ENCODE measurements at places on chromosomes 7 and 10. TPM values are rescaled to one million over a fixed set of nuclear protein-coding genes. Genes with fewer than 3 reads are reported as not detected.
A peak's percentile ranks its signal among the peaks of the same experiment; 100 is the strongest.

Gene SLC26A5
- 0.67 TPM for total RNA-seq

Gene GPNMB
- 4.8 TPM for total RNA-seq

- peaks cover 2% of the 10 kb centered on the region for H3K27me3 ChIP-seq
- no peaks in the 10 kb centered on the region for H3K36me3 ChIP-seq
- no peak overlapping the region for H3K27ac ChIP-seq
- DNase-seq = no peak
- no peaks in the 10 kb centered on the region for H3K4me1 ChIP-seq
These were observed 92.4 kb downstream of the KIF20B start for GRCh38 chr10:89793649-89794254.

GRCh38 chr10:114815791-114816190, 5.8 kb upstream of the FHIP2A start:
- no peak overlapping the region for H3K4me3 ChIP-seq
- H3K27me3 ChIP-seq = no peaks in the 10 kb centered on the region
- no peak for DNase-seq
- no peaks in the 10 kb centered on the region for H3K36me3 ChIP-seq

DNA sequence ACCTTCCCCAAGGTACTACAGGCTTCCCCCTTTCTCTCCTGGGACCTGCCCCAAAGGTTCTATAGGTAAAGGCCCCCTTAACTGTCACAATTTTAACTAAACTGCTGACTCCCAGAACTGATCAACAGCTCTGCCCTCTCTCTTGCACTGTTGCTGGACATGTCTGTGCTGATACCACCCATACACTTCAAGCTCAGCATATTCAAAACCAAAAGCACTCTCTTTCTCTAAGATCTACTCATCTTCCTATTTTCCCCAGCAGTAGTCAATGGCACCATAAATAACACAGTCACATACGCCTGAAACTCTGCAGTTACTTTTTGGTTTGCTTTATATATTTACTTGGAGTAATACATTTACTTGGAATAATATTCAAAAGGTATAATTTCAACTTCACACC, 12.3 kb downstream of the OSBPL3 start:
- H3K27me3 ChIP-seq = no peaks in the 10 kb centered on the region
- H3K36me3 ChIP-seq = no peaks in the 10 kb centered on the region
- no peak overlapping the region for H3K4me3 ChIP-seq
- DNase-seq = no peak

Gene CRTAC1
- total RNA-seq = 0.14 TPM

Gene HOXA6
- not detected for total RNA-seq

GRCh38 chr7:13457790-13458189, 531.7 kb downstream of the ETV1 start:
- H3K4me1 ChIP-seq = no peaks in the 10 kb centered on the region
- H3K27ac ChIP-seq = no peak overlapping the region
- no peaks in the 10 kb centered on the region for H3K27me3 ChIP-seq
- no peak for DNase-seq
- no peaks in the 10 kb centered on the region for H3K36me3 ChIP-seq

DNA sequence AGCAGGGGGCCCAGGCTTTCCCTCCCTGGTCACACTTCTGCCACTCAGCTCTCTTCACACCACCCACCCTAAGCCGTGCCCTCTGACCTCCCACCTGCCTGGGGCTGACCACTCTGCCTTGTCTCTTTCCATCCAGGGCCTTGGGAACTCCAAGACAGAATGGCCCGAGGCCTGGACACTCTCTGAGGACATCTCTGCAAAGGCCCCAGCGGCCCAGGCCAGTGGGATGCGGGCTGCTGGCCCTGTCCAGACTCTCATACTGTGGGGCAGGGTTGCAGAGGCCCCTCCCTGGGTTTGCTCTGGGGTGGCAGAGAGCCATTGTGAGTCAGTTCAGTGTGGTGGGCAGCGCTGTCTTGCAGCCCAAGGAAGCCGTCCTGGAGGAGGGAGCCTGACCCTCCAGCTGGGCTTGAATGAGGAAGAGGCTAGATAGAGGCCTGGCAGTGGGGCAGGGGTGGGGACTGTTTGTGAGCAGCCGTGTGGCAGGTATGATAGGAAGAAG, 39.9 kb upstream of the RABGEF1 start:
- H3K27me3 ChIP-seq = no peaks in the 10 kb centered on the region
- no peak overlapping the region for H3K4me3 ChIP-seq
- DNase-seq = no peak
- H3K36me3 ChIP-seq = no peaks in the 10 kb centered on the region
- H3K27ac ChIP-seq = no peak overlapping the region

- peaks cover 34% of the 10 kb centered on the region for H3K4me1 ChIP-seq
- no peak for DNase-seq
- H3K27me3 ChIP-seq = peaks cover 6% of the 10 kb centered on the region
- H3K4me3 ChIP-seq = no peak overlapping the region
These were observed 744 bp upstream of the EBF3 start for GRCh38 chr10:129964611-129965424.

GRCh38 chr10:89275383-89275782, 23.8 kb upstream of the LIPA start:
- no peaks in the 10 kb centered on the region for H3K36me3 ChIP-seq
- no peak for DNase-seq
- no peak overlapping the region for H3K27ac ChIP-seq
- no peaks in the 10 kb centered on the region for H3K27me3 ChIP-seq
- H3K4me1 ChIP-seq = peaks cover 19% of the 10 kb centered on the region

DNA sequence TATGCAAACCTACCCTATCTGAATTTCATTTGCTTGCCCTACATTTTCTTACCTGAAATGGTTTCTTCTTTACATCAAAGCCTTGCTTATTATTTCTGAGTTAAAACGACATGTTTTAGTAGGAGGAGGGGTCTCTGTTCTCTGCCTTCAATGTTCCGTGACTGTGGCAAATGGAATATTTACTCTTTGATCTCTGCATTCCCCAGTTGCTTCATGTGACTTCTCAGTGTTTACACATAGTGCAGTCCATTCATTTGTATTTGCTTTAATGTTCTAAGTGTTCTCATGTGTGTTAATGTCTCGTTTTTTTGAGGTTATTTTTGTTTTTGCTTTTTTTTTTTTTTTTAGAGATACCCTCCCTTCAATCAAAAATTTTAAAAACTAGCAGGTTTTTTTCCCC, 75.8 kb downstream of the GNAI1 start:
- H3K4me3 ChIP-seq = no peak overlapping the region
- H3K27ac ChIP-seq = peak overlapping the region; percentile 32
- no peaks in the 10 kb centered on the region for H3K27me3 ChIP-seq
- peaks cover 10% of the 10 kb centered on the region for H3K4me1 ChIP-seq
- DNase-seq = no peak

DNA sequence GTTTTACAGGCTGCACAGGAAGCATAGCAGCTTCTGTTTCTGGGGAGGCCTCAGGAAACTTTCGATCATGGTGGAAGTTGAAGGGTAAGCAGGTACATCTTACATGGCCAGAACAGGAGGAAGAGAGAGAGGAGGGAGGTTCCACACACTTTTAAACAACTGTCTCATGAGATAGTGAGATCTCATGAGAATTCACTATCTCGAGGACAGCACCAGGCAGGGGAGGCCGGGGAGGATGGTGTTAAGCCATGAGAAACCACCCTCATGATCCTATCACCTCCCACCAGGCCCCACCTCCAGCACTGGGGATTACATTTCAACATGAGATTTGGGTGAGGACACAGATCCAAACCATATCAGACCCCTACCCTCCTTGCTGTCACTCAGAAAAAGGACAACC, 23.7 kb downstream of the ZNF503 start:
- H3K27ac ChIP-seq = no peak overlapping the region
- no peaks in the 10 kb centered on the region for H3K27me3 ChIP-seq
- no peak for DNase-seq
- no peak overlapping the region for H3K4me3 ChIP-seq
- H3K36me3 ChIP-seq = no peaks in the 10 kb centered on the region

- no peaks in the 10 kb centered on the region for H3K4me1 ChIP-seq
- H3K4me3 ChIP-seq = no peak overlapping the region
- no peak overlapping the region for H3K27ac ChIP-seq
- no peaks in the 10 kb centered on the region for H3K27me3 ChIP-seq
- H3K36me3 ChIP-seq = no peaks in the 10 kb centered on the region
- DNase-seq = no peak
These were observed 704.0 kb upstream of the IGFBP3 start for GRCh38 chr7:46625032-46625431.

DNA sequence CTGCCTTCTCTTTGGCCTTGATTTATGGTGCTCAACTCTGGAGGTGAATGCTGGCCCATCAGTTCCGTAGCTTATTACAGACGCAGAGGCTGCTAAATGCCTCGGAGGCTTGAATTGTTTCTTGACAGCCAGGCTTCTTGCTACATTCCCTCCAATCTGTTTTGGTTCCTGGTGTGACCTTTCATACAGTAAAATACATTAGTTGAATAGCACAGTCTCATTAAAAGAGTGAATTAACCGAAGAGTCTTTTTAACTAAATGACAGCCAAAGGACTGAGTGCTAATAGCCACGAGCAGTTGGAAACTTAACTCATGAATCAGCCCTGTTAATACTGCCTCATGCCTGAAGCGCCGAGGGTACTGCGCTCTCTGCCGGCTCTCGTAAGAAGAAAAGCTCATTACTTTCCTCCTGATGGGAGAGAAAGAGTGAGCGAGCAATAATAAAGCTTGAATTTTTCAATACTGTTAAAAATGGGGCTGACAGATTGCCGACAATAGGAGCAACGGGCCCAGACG, 236.4 kb upstream of the GPR26 start:
- no peak overlapping the region for H3K4me3 ChIP-seq
- no peak overlapping the region for H3K27ac ChIP-seq
- no peak for DNase-seq

DNA sequence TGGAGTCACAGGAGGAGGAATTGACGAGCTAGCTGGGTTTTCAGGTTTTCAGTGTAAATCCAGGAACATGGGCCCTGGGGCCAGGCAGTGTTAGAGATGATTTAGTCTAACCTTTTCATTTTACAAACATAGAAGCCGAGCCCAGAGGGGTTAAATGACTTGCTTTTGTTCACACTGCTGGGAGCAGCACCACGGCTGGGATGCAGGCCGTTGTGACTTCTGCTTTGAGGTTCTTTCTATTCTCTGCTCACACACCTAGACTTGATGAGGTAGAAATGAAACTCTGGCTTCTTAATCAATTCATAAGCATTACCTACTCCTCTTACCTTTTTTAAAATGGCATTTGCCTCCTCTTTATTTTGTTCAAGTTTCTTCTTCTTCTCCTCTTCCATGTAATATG, 36.4 kb downstream of the CREB5 start:
- no peak overlapping the region for H3K4me3 ChIP-seq
- H3K36me3 ChIP-seq = no peaks in the 10 kb centered on the region
- no peaks in the 10 kb centered on the region for H3K4me1 ChIP-seq

DNA sequence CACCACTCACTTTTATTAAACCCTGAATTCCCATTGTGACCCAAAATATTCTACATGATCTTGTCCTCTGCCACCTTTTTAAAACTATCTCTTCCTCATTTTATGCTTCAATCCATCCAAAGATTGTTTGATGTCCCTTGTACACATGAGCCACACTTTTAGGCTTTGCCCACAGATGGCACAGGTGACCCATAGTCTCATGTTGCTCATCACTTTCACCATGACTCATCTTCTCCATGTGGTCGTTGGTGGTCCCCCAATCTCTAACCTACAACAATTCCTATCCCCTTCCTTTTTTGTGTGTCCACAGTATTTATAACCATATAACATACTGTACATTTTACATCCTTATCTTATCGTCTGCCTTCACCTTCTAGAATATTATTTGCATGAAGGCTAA, 271.5 kb upstream of the ZWINT start:
- no peaks in the 10 kb centered on the region for H3K27me3 ChIP-seq
- no peak overlapping the region for H3K4me3 ChIP-seq
- H3K4me1 ChIP-seq = no peaks in the 10 kb centered on the region
- H3K27ac ChIP-seq = no peak overlapping the region
- no peak for DNase-seq

GRCh38 chr7:36820527-36821170, 96.4 kb upstream of the AOAH start:
- no peaks in the 10 kb centered on the region for H3K36me3 ChIP-seq
- no peak for DNase-seq
- no peaks in the 10 kb centered on the region for H3K27me3 ChIP-seq
- H3K4me1 ChIP-seq = peaks cover 2% of the 10 kb centered on the region

Gene NOC3L
- total RNA-seq = 14.7 TPM

Gene EPO
- 1.5 TPM for total RNA-seq

DNA sequence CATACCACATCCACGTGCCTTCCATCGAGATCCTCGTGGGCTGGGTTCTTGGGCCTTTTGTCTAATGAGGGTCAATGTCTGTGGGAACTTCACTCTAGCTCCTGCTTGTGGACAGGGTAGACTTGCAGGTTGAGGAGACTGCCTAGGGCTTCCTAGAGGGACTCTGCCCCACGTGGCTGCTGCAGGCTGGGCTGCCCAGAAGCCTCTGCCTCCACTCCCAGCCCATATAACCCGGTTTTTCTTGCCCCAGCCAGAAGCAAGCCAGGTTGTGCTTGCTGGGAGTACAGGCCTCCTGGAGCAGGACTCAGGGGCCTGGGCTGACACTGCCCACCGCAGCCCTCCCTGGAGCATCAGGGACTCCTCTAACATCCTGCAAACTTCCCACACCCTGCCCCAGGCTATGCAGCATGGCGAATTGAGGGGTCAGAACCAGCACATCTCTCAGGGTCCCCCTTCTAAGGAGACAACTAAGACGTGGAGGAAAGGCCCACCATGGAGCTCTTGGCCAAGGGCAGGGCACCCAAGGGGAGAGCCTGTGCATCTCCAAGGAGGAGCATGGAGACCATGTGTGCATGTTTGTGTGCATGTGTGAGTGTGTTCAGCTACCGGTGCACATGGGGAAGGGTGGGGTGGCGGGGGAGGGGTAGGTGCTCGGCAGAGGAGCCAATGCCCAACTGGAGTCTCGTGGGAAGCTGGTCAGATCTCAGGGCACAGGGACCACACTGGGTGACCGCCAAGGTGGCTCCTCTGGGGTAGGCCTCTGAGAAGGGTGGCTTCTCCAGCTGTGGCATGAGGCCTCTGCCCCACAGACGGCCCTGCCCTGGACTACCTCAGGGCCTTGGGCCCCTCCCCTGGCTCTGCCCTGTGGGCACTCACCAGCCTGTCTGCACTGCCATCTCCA, 62.6 kb downstream of the RASGEF1A start:
- H3K4me1 ChIP-seq = no peaks in the 10 kb centered on the region
- no peaks in the 10 kb centered on the region for H3K27me3 ChIP-seq
- no peak for DNase-seq
- H3K4me3 ChIP-seq = no peak overlapping the region
- no peaks in the 10 kb centered on the region for H3K36me3 ChIP-seq
- no peak overlapping the region for H3K27ac ChIP-seq

- H3K27me3 ChIP-seq = no peaks in the 10 kb centered on the region
- no peak overlapping the region for H3K4me3 ChIP-seq
- H3K4me1 ChIP-seq = peaks cover 2% of the 10 kb centered on the region
- H3K36me3 ChIP-seq = no peaks in the 10 kb centered on the region
- no peak for DNase-seq
These were observed 58.4 kb downstream of the CHCHD3 start for GRCh38 chr7:133023370-133024071.

Gene GPR26
- total RNA-seq = not detected

GRCh38 chr7:116339564-116339963, 129.2 kb downstream of the TES start:
- H3K27ac ChIP-seq = no peak overlapping the region
- no peak overlapping the region for H3K4me3 ChIP-seq
- H3K36me3 ChIP-seq = no peaks in the 10 kb centered on the region
- H3K27me3 ChIP-seq = no peaks in the 10 kb centered on the region
- peaks cover 5% of the 10 kb centered on the region for H3K4me1 ChIP-seq
- DNase-seq = no peak

GRCh38 chr7:79452032-79452494, 1.4 kb downstream of the MAGI2 start:
- H3K27ac ChIP-seq = peak overlapping the region; percentile 97
- no peaks in the 10 kb centered on the region for H3K27me3 ChIP-seq

Measured in liver (tissue), 10 donors.